A549 (cell line): ENCODE measurements at places on chromosomes 6 and 20. TPM values are rescaled to one million over a fixed set of nuclear protein-coding genes. Genes with fewer than 3 reads are reported as not detected.

DNA sequence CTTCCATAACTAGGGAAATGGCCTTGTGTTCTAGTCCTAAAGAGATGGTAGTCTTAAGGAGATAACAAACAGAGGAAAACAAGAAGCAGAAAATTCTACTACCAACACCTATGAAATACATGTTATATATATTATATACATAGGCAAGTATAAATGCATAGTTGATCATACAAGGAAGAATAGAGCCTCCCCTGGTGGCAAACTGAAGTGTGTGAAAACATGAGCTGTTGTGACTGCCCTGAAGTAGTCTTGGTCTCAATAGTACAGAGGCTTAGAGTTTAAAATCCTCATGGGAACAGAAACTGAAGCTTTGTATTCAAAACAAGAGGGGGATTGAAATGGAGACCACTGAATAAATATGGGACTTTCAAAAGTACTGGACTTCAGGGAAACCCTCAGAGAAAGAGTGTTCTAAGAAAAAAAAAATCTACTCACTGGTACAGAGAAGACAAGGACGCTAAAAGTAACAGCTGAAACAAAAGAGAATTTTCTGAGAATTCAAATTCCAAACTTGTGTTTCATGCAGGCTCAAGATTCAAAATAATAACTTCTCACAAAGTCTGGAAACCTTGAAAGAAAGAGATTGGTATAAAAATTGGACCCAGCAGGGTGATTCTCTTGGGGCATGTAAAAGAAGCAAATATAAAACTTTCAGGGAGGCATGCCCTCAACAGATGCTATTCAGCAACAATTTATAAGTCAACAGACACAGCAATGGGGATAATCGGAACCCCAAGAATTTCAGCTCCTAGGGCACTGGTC, 59.7 kb upstream of the SAMD3 start:
- no peak for DNase-seq

OPRM1 gene
- not detected in 3 replicates for polyA plus RNA-seq

- DNase-seq: peak; percentile 14
Measured at GRCh38 chr6:55941702-55942101, 66.3 kb upstream of the BMP5 start.

DNA sequence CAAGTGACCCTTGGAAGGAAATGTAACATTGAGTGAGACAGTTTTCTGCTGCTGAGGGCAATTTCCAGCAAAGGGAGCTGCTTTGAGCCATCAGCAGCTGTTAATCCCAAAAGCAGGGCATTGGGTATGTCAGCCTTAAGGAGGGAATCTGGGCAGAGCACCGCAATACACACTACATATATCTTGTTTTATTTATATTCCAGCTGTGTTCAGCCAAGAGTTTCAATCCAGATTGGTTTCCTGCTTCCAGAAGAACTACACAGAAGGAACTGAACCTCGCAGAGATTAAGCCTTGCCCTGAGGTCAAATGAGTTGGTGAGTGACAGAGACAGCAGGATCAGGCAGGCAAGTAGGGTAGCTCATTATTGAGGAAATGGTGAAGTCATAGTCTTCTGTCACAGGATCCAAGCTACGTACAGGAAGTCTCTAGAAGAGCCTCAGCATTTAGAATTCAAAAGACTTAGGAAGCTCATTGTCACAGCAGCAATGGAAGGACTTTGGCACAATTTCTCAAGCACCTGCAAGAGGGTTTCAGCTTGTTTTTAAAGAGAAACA, 109.9 kb upstream of the HEY2 start:
- no peak for DNase-seq

MEI4 gene
- not detected in 3 replicates for polyA plus RNA-seq

LGSN gene
- 8.1 to 11.2 TPM (median 9.8 TPM) in 3 replicates for polyA plus RNA-seq

SCAND1 gene
- polyA plus RNA-seq: 59.2 to 72.2 TPM (median 68.0 TPM) in 3 replicates

DNA sequence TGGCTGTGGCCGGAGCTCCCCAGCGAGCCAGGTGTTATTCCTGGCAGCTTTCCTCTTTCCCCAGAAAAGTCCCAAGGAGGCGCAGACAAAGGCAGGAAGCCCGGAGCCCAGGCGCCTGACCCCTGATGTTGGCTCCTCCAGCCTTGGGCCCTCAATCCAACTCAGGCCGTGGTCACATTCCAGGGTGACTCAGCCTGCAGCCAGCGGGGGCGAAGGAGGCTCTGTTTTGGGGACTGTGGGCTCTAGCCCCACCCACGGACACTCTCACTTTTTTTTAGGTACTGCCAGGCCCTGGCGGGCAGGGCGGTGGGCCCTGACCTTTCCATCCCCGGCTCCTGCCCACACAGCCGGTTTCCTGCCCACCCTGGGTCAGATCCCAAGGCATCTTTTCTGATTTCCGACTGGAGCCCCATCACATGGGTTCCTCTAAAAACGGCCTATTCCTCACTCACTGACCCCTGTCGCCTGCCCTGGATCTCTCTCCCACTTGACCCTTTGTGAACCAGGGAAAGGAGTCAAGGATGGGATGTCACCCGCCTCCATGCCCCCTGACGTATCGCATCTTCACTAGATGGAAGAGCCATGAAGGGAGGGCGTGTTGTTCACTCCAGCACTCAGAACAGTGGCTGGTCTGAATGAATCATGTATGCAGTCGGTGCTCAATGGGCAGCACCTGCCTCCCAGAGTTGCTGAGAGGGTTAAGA, 5.5 kb downstream of the PTGIS start:
- DNase-seq: peak; percentile 27

BRD2 gene
- polyA plus RNA-seq: 92.1 to 93.6 TPM (median 92.5 TPM) in 3 replicates

DNA sequence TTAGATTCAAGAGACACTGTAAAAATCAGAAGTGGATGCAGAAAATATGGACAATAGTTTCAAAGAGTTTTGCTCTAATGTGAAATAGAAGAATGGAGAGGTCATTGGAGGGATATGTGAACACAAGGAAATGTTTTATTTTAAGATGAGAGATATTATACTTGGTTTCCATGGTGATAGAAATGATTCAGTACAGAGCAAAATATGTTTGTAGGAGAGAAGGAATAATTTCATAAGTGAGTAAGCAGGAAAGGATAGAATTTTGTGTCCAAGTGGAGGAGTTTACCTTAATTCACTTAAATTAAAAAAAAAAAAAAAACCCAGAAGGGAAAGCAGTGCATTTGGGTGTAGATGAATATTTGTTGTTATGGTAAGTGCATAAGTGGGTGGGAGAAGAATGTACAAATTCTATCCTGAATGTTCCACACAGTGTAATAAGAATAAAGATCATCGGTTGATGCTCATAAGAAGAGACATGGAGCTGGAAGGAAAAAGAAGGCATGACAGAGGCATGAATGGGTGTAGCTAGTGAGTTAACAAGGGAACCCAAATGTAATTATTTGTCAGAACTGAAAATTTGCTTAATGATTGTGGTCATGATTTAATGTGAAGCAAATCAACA, 688.9 kb upstream of the GJE1 start:
- no peak for DNase-seq

SPATA2 gene
- 4.7 to 5.1 TPM (median 4.7 TPM) in 3 replicates for polyA plus RNA-seq

DNA sequence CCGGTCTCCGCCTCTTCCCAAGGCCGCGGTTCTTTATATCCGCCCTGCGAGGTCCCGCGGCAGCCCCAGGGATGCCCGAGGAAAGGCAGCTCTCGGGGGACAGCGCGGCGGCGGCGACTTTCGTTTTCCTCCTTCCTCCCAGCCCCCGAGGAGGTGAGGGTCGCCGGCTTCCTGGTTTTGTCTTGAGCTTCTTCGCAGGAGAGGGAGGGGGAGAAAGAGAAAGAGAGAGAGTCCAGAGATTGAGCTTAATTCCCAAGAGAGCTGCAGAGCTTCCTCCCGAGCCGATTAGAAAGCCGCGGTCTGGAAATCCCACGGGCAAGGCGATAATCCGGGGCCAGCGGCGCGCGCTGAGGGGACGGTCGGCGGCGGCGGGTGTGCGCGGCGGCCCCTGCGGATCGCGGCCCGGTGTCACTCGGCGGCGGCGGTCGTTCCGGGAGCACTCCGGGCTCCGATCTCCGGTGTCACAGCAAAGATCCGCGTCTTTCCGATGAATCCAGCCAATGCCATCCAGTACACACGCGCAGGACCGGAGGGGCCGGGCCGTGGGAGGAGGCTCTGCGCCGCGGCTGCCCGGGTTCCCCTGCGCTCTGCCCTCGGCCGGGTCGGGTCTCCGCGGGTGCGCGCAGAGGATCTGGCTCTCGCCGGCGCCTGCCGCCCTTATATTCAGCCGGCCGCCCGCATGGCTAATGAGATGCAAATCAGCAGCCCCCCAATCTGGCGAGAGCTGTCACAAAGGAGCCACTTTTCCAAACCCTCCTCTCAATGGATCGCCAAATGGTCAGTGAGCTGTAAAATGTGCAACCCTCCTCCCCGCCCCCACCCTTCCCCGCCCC, at the start of gene DLL1:
Gene DLL1, minus strand, starts transcription at position 783 of the 833 bp plus-strand sequence. CDS start 939 bp downstream, outside the sequence.
- DNase-seq: no peak

TGM3 gene
- 0.03 TPM in 1 of 3 replicates, not detected in the others for polyA plus RNA-seq

GRCh38 chr6:150640556-150641209, 41.0 kb downstream of the PLEKHG1 start:
- no peak for DNase-seq

DNA sequence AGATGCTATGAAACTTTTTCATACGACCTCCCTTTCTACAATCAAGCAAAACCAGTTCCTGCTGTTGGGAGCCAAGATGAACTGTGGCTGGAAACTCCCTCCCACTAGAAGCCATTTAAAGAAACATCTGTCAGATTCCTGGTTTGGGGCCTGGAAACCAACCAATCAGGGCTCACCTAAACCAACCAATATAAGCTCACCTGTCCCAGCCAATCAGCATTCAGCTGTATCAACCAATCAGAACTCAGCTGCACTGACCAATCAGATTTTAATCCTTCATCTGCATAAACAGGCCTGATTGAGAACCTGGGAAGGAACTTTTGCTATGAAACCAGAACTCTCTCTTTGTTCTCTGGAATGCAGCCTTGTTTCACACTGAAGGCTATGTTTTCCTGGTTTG, 42.4 kb downstream of the SNX14 start:
- peak; percentile 31 for DNase-seq

DNA sequence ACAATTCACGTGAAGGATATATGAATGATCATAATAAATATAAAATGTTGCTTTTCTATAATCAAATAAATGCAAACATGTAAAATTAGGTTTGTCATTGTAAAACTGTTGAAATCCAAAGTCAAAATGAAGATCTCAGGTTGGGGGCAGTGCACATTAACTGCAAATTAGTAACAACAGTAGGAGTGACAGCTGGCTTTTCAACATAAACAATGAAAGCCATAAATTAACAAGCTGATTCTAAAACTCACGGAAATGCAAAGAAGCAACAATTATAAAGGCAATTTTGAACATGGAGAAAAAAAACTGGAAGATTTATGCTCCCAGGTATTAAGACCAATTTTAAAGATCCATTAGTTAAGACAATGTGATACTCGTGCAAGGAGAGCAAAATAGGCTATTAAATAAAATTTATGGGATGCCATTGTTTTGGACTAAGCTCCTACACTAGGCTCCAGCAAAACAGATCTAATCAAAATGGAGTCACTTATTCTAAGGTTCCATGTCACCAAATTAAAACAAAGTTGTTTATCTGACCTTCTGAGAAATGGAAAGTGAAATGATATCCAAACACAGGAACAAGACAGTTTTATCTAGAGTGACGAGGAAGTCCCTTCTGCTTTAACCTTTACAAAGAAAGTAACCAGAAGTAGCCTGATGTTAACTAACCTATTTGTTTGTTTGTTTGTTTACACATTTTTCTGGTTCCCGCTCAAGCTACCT, 770.8 kb downstream of the EPHA7 start:
- no peak for DNase-seq
